ENCODE measurements at places on chromosomes 2 and 18. TPM values are rescaled to one million over a fixed set of nuclear protein-coding genes. Genes with fewer than 3 reads are reported as not detected.

PCARE gene
- 0.50 TPM for polyA plus RNA-seq

SPATA3 gene
- not detected for polyA plus RNA-seq

COLEC11 gene
- 19.5 TPM for polyA plus RNA-seq

CRYBA2 gene
- polyA plus RNA-seq: not detected

C1QL2 gene
- polyA plus RNA-seq: not detected

SCN7A gene
- polyA plus RNA-seq: 33.5 TPM

COL4A4 gene
- 1.5 TPM for polyA plus RNA-seq

DOK6 gene
- polyA plus RNA-seq: 3.5 TPM

DNA sequence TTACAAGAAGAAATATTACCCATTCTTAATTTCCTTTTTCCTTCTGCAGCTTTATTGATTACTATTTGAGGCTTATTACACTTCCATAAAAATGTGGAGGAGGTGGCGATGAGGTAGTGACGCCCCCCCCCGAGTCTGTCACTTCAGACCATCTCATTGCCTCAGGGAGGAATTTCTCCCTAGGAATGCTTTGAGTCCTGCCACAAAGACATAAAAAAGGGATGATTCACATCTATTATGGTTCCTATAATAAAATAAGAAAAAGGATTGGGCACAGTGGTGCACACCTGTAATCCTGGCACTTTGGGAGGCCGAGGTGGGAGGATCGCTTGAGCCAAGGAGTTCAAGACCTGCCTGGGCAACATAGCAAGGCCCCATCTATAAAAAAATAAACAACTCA lies 93.7 kb downstream of the AOX1 start:
- H3K36me3 ChIP-seq: no peaks in the 10 kb centered on the region
- no peak for DNase-seq
- H3K4me3 ChIP-seq: no peak overlapping the region
- peak overlapping the region; percentile 82 for H3K27ac ChIP-seq
- no peaks in the 10 kb centered on the region for H3K27me3 ChIP-seq

- no peak overlapping the region for H3K4me3 ChIP-seq
- DNase-seq: no peak
- no peaks in the 10 kb centered on the region for H3K27me3 ChIP-seq
- no peaks in the 10 kb centered on the region for H3K4me1 ChIP-seq
- no peaks in the 10 kb centered on the region for H3K36me3 ChIP-seq
These were observed 162.5 kb upstream of the RPRM start for GRCh38 chr2:153641046-153641445.

DNA sequence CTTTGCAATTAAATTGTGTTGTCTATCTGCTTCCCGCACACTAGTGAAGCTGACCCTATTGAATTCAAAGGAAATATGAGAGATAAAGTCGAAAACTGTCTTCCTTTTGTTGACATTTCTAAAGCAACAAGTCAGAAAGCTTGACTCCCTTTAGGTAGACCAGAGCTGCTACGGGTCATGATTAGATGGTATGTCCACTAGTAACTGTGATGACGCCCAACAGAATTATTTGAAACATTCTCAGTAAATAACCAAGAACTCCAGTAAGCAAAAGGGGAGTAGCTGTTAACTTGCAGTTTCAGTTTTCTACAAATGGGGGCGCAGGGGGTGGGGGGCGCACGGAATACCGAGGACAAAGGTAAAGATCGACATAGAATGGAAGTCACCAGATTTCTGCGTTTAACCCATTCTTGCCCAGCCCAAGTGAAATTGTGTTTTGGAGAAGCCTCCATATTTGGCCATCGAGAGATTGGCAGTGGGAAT lies 56.4 kb downstream of the CRIM1 start:
- H3K4me3 ChIP-seq: no peak overlapping the region
- no peaks in the 10 kb centered on the region for H3K36me3 ChIP-seq
- H3K27me3 ChIP-seq: no peaks in the 10 kb centered on the region
- H3K27ac ChIP-seq: no peak overlapping the region

- no peaks in the 10 kb centered on the region for H3K27me3 ChIP-seq
- H3K4me3 ChIP-seq: no peak overlapping the region
- no peak overlapping the region for H3K27ac ChIP-seq
- no peaks in the 10 kb centered on the region for H3K36me3 ChIP-seq
These were observed 113.9 kb upstream of the LTBP1 start for GRCh38 chr2:32832821-32833220.

DNA sequence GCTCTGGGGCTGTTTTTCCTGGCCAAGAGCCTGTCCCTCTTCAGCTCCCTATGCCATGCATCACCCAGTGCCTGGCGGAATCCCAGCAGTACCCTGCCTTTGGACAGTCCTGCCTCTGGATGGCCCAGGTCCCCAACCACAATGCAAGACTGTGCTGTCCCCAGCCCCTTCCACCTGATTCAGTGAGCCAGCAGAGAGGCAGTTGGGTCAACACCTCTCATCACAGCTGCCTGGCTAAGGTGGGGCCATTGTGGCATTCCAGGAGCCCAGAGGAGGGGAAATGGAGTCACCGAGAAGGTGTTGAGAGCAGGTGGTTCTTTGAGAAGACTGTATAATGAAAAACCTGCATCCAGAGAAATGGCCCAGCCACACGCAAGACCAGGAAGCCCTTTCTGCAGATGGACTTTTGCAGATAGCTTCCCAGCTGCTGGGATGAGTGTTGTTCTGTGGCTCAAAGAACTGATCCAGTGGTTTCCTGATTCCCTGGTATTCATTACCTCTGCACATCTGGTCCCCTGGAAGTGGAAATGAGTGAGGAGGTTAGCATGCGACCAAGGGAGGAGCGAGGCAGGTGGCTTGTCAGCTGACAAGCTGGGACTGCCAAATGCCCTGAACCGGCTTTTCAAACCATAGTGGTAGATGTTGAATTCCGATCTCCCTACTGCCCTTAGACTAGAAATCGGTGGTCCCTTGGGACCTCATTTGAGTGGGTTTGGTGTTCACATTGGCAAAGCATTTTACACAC lies 1.7 kb upstream of the ASPRV1 start:
- H3K36me3 ChIP-seq: no peaks in the 10 kb centered on the region
- H3K4me1 ChIP-seq: no peaks in the 10 kb centered on the region
- H3K4me3 ChIP-seq: no peak overlapping the region
- no peak overlapping the region for H3K27ac ChIP-seq
- H3K27me3 ChIP-seq: no peaks in the 10 kb centered on the region
- no peak for DNase-seq

- no peaks in the 10 kb centered on the region for H3K27me3 ChIP-seq
- peak; percentile 18 for DNase-seq
- H3K27ac ChIP-seq: no peak overlapping the region
- H3K36me3 ChIP-seq: no peaks in the 10 kb centered on the region
These were observed 95.6 kb upstream of the CTDP1 start for GRCh38 chr18:79583984-79584401.

DNA sequence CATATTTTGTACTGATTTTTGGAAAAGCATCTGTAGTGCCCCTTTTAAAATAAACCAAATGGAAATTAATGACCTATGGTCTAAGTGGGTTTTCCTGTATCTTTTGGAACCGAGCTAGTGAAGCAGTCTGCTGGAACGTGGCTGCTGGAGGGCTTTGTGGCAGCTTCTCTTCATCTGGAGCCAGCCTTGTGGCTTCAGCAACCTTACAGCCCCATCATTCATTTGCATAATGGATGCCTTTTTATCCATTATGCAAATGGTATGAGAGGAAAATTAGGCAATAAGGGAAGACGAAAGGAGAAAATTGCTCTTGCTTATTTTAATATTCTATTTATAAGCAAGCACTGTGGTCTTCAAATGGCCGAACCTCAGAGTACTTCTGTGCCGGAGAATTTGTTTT lies 421.0 kb downstream of the PARD3B start:
- no peak overlapping the region for H3K27ac ChIP-seq
- no peaks in the 10 kb centered on the region for H3K27me3 ChIP-seq
- no peaks in the 10 kb centered on the region for H3K36me3 ChIP-seq
- DNase-seq: no peak
- peaks cover 2% of the 10 kb centered on the region for H3K4me1 ChIP-seq

DNA sequence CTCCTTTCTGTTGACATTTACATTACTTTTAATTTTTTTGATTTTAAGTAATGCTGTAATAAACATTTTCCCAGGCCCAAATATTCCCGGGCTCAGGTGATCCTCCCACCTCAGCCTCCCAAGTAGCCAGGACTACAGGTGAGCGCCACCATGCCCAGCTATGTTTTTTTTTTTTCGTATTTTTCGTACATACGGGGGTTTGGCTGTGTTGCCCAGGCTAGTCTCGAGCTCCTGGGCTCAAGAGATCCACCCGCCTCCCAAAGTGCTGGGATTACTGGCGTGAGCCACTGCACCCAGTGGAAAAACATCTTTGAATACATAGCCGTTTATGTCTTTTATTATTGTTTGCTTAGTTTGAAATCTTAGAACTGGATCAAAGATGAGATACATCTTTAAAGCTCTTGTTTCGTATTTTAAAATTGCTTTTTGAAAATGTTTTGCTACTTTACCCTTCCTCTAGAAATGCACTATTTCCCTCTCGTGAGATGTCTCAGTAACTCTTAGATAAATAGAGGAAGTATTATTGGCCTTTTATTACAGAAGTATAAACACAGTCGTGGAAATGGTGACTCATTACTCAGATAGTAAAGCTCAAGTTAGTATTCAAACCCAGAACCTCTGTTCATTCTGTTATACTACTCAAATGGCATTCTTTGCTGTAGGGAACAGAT lies 2.4 kb downstream of the SMCHD1 start:
- peaks cover 7% of the 10 kb centered on the region for H3K4me1 ChIP-seq
- no peaks in the 10 kb centered on the region for H3K27me3 ChIP-seq
- no peak for DNase-seq

GRCh38 chr18:75624869-75625268 lies 197.4 kb upstream of the SMIM21 start:
- H3K27me3 ChIP-seq: no peaks in the 10 kb centered on the region
- DNase-seq: no peak
- H3K4me3 ChIP-seq: no peak overlapping the region
- H3K36me3 ChIP-seq: no peaks in the 10 kb centered on the region

DNA sequence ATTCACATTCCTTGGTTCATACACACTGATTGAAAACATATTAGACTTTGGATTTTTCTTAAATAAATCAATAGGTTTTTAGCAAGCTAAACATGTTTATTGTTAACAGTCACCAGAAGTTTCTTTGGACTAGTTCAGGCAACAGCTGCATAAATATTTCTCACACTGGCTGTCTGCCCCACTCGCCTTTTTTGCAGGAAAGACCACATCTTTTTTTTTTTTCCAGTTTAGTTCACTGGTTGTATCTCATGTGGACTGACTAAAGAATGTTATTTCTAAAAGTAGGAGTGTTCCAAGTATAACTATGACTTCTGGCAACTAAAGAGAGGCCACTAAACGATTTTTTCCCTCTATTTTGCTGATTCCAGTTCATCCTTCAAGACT lies 31.1 kb downstream of the SLC40A1 start:
- peak overlapping the region; percentile 58 for H3K27ac ChIP-seq
- DNase-seq: peak; percentile 46
- no peaks in the 10 kb centered on the region for H3K36me3 ChIP-seq
- peaks cover 11% of the 10 kb centered on the region for H3K4me1 ChIP-seq
- H3K27me3 ChIP-seq: no peaks in the 10 kb centered on the region
- H3K4me3 ChIP-seq: no peak overlapping the region

DNA sequence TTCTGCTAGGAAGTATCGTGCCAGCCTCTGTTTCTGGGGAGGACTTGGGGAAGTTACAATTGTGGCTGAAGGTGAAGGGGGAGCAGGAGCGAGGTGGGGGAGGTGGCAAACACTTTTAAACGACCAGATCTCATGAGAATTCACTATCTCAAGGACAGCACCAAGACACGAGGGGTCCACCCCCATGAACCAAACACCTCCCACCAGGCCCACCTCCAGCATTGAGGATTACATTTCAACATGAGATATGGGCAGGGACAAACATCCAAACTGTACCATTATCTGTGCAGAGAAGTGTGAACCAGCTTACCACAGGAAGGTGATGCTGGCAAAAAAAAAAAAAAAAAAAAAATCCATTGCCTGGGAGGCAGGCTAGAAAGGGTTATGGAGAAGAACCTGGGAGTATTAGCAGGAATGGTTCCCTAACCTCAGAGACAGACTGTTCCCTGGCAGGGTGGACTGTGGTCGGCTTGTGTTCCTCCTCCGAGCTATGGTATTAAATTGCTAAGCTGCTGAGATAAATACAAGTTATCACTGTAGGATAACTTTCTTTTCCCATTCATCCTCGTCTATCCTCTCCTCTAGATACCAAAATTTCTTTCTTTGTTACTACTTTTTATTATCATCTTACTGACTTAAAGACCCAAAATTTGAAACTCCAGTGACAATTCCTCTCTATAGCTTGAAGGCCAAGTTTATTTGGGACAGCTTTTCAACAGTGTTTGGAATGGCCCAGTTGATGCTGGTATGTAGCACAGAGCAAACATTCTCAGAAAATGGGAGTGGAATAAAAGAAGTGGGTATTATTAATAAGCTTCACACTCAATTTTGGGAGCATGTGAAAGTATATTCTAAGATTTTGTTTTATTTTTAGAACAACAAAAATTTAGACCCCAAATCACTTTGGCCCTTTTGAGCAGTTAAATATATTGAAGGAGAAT lies 73.7 kb upstream of the MAP3K20 start:
- peak; percentile 54 for DNase-seq
- H3K4me1 ChIP-seq: peaks cover 10% of the 10 kb centered on the region
- H3K27me3 ChIP-seq: no peaks in the 10 kb centered on the region
- H3K4me3 ChIP-seq: no peak overlapping the region

DNA sequence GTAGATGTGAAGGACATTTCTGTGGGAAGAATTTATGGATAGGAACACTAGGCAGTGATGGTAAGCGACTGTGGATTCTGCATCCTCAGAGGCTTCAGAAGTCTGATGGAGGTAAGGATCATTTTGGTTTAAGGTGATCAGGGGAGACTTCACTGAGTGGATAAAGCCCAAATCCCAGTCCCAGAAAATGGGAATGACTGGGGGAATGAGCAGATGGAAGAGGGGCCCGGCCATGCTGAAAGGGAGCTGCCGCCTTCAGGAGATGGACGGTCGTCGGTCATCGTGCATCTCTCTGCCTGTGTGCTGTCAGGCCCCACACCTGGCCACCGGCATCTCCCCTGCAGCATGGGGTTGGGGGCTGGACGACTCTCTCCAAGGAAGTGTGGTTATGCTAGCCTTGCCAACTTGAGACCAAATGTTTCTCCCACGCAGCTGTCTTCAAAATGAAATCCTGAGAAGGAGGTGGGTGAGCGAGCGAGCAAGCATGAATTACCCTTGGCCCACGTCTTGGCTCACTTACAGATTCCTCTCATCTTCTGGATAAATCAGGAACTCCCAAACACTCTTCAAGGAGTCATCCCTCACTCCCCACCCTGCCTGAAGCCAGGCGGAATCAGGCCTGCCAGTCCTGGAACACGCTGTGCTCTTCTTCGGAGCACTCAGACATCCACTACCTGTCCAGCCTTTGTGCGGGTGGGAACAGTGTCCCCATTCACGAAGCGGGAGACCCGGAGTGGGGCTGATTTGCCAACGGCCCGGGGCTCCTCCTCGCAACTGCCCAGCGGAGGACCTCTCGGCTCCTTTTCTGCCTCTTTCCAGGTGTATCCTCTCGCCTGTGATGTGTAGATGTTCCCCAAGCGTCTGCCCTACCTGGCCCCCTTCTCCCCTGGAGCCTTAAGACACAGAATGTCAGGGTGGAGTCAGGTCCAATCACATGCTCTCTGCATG lies 85.6 kb downstream of the PRKCE start:
- DNase-seq: no peak
- no peak overlapping the region for H3K4me3 ChIP-seq
- H3K4me1 ChIP-seq: peaks cover 2% of the 10 kb centered on the region
- no peak overlapping the region for H3K27ac ChIP-seq
- no peaks in the 10 kb centered on the region for H3K27me3 ChIP-seq
